ENCODE measurements at places on chromosomes 1 and 21.

DNA sequence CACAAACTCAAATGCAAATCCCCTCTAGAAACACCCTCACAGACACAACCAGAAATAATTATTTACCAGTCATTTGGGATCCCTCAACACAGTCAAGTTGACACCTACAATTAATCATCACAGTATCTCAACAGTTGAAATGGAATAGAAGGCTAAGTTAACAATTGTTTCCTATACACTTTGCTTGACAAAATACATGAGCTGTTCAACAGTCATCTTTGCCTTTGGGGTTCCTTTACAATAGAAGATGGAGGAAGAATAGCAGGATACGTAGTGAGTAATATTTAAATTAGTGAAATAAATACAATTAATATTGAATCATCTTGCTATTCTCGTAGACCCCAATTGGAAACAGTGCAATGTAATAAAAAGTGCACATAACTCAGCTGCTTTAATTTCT is 487.3 kb upstream of the ADAMTS5 start:
- no peak for DNase-seq

GRCh38 chr1:160862203-160863060 is at the start of gene CD244:
TSS of gene CD244 (minus strand) at chr1:160862887. CDS start at chr1:160862677, 210 bp downstream.
- DNase-seq = peak; percentile 73

DNA sequence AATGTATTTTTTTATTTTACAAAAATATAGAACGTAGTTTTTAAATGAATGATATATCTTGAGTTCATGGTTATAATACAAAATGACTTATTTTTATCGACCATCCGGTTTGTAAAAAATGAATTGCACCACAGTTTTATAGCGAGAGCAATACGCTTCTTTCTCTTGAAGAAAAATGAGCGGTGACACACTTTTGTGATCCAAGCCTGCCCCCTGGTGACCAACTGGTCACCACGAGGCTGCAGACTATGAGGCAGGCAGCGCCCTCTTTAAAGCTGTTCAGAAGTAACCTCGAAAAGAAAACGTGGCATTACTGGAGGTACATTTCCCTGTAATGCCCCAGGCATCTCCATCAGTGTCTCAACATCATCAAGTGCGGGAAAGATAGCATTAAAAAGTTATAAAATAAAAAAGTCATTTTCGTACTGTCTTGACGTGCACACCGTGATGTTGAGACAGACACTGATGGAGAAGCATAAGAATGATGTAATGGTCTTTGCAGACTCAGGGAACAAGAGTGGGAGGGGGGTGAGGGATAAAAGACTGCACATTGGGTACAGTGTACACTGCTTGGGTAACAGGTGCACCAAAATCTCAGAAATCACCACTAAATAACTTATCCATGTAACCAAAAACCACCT is 734.2 kb upstream of the ADAMTS5 start:
- peak; percentile 77 for DNase-seq

- DNase-seq = no peak
Observed at GRCh38 chr1:238281418-238281817, 390.7 kb upstream of the ZP4 start.

GRCh38 chr1:3477241-3477995 is 23.0 kb downstream of the ARHGEF16 start:
- no peak for DNase-seq

GRCh38 chr1:56548571-56548970 is 30.8 kb downstream of the PLPP3 start:
- no peak for DNase-seq

GRCh38 chr1:53551428-53551995 is 92.3 kb downstream of the DMRTB1 start:
- peak; percentile 13 for DNase-seq

DNA sequence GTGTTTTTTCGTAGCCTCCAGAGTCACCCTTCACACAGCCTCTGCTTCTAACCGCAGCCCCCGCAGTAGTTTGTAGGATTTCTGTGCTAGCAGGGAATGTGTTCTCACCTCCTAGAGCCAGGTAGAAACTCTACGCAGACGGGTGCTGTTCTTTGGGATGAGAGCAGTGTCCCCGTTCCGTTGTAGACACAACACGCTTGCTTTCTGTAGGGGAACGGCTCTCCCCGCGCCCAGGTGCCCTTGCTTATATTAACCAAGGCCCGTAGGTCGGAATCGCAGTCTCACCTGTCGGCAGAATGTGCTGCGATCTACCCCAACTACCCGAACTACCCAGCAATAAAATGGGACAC is 111.8 kb upstream of the NBPF11 start:
- DNase-seq = no peak

DNA sequence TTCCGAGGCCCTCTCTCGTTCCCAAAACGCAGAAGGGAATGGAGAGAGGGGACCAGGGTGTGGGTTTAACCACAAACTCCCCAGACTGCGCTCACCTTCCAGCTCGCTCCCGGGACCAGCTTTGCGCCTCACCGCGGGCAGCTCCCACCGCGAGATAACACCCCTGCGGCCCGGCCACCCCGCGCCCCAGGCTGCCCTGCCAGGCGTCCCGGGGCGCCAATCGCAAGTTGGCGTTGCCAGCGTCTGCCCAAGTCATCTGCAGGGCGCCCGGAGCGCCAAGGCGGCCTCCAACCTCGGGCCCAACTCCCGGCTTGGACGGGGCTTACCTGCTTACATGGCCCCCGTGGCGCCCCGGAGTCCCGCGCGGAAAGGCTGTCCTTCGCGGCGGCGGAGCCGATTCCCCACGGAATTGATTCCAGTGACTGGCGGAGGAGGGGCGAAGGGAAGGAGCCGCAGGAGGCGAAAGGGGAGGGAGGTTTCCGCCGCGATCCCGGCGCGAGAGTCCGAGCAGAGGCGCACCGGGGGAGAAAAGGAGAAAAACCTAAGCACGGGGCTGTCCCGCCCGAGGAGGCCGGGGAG is 456 bp downstream of the PTPN14 start:
- DNase-seq = peak; percentile 59

- DNase-seq = peak; percentile 80
Observed at GRCh38 chr1:157198619-157199420, 60.6 kb upstream of the ETV3 start.

DNA sequence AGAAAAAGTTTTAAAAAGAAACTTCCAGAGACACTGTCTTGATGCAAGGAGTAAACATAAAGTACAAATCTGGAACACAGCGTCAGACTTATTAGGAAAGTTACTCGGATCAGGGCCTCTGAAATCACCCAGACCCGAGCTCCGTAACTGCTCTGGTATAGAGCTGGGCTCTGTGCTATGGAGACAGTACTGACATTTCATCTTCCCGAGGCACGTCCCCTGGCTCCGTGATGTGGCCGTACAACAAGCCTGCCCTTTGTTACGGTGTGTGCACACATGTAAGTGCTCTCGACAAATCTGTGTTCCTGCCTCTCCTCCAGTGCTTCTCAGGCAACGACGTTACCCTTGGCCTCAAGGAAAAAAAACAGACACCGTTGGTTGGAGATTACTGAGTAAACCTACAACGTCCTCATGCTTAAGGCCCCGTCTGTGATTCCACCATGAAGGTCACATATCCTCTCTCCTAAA is 107.0 kb upstream of the IRF2BP2 start:
- no peak for DNase-seq

- no peak for DNase-seq
Observed at GRCh38 chr1:228836427-228836826, 101.1 kb downstream of the RHOU start.

GRCh38 chr1:19357299-19357986 is 45.3 kb downstream of the SLC66A1 start:
- no peak for DNase-seq

GRCh38 chr1:84598418-84598817 is 24.2 kb upstream of the CTBS start:
- no peak for DNase-seq

GRCh38 chr1:119582801-119583200 is 65.3 kb downstream of the ZNF697 start:
- peak; percentile 59 for DNase-seq

- DNase-seq = no peak
Observed at GRCh38 chr1:208029381-208030287, 118.7 kb upstream of the CD34 start.

GRCh38 chr1:180435566-180435965 is 66.8 kb downstream of the ACBD6 start:
- no peak for DNase-seq

DNA sequence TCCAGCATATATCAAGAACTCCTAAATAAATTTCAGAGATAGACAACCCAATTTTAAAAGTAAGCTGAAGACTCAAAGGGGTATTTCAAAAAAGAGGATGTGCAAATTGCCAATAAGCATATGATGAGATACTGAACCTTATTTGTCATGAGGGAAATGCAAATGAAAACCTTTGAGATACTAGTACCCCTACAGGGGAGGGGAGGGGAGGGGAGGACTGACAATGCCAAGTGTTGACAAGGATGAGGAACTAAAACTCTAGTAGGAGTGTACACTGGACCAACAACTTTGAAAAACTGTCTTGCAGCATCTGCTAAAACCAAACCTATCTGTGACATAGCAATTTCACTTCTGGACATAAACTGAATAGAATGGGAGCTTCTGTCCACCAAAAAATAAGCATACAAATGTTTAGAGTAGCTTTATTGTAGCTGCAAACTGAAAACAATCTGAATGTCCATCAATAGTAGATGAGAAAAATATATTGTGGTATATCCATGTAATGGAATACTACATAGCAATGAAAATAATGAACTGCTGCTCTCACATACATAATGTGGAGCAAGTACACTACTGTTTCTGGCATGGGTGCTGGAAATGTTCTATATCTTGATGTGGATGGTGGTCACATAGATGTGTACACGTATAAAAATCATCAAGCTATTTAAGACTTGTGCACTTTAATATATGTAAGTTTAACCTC is 57.2 kb downstream of the CDK18 start:
- DNase-seq = no peak

DNA sequence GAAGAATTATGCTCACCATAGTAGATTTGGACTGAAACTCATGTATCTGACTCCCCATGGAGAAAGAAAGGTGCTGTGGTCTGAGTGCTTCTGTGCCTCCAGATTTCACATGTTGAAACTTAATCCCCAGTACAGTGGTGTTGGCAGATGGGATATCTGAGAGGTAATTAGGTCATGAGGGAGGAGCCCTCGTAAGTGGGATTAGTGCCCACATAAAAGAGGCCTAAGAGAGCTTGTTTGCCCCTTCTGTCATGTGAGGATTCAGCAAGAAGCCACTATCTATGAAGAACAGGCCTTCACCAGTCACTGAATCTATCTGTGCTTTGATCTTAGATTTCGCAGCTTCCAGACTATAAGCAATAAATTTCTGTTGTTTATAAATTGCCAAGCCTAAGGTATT is 150.1 kb downstream of the PLPP3 start:
- no peak for DNase-seq

- DNase-seq = no peak
Observed at GRCh38 chr21:35039595-35040289, 9.4 kb downstream of the RUNX1 start.

DNA sequence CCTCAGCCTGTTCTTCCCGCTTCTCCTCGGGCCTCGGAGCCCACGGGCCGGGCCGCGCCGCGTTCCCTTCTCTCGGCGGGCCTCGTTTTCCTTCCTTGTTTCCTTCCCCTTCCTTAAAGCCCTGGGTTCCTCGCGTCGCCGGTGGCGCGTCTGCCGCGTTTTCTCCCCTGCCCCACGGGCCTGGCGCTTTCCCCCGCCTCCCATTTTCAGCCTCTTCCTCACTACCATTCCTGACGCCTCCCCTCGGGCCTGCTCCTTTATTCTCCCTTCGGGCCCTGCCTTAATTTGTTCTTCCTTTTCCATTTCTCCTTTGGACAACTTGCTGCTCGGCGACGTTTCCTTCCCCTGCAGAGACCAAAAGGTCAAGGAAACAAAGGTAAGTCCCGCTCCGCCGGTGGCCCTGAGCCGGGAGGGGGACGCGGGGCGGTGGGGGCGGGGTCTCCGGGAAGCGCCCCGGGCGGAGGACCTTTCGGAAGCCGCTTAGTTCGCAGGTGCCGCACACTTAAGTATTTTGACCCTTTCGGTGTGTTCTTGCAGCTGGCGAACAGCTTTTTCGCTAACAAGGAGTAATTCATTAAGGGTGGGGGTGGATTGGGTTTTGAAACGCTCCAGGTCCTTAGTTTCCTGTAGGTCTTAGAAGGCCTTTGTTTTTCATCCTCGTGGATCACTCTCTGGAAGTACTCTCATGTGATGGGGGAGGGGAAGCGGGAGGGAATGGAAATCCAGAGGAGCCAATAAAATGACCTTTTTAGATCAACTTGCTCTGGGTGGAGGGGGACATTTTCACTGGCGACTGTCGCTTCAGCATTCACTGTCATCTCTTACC is 780 bp downstream of the YTHDF2 start:
- DNase-seq = peak; percentile 61

GRCh38 chr1:93938461-93939145 is 29.4 kb upstream of the GCLM start:
- no peak for DNase-seq

DNA sequence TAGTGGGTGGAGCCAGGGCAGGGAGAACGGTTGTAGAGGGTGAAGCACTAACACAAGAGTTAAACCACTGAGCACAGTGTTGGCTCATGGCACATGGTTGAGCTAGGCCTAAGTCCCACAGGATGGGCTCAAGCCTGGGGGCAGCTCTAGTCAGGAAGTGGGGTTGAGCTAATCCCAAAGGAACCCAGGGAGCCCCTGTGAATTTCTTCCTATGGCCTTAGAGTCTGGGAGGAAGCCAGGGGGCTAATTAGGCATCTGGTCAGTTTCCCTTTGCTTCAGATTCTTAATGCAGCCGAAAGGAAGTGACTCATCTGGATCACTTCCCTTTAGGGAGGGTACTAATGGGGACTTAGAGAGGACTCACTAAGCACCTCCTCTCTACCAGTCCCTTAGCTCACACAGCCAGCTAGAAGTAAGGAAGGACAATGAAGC is 10.1 kb downstream of the CFAP45 start:
- DNase-seq = no peak

DNA sequence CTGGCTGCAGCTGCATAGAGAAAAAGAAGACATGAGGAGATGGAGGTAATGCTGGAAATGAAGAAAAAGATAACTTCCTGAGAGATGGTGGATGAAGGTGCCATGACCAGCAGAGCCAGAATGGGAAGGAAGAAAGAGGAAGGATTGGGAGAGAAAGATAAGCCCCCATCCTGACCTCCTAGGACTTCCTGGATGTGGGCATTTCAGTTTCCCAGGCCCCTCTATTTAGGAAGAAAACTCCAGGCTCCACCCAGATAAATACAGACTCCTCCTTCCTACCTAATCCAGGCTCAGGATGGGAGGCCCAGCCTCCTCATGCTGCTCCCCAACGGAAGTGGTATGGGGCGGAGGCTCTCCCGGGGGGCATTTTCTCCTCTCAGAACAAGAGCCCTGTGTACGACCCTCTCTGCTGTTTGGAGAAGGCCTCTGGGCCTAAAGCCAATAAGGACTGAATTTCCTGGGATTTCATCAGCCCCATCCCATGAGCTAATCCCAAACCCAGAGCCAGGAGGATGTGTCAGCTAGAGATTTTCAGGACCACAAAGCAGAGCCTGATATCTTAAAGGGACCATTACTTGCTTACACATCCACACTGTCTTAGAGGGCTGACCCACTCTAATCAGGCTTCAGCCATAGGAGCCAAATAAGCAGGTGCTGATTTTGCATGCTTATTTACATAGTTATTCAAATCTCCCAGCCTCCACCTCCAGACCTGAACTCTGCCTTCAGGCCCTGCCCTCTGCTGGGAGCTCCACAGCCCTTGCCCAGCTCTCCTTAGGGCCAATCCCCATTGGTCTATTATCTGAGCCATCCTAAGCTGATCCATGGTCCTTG is 5.1 kb upstream of the ARHGEF2 start:
- DNase-seq = no peak

- DNase-seq = peak; percentile 51
Observed at GRCh38 chr1:201305815-201306214, 22.5 kb downstream of the PKP1 start.

- no peak for DNase-seq
Observed at GRCh38 chr1:228185641-228185965, 20.0 kb downstream of the IBA57 start.
